ENCODE measurements at places on chromosomes 7 and 10.

DNA sequence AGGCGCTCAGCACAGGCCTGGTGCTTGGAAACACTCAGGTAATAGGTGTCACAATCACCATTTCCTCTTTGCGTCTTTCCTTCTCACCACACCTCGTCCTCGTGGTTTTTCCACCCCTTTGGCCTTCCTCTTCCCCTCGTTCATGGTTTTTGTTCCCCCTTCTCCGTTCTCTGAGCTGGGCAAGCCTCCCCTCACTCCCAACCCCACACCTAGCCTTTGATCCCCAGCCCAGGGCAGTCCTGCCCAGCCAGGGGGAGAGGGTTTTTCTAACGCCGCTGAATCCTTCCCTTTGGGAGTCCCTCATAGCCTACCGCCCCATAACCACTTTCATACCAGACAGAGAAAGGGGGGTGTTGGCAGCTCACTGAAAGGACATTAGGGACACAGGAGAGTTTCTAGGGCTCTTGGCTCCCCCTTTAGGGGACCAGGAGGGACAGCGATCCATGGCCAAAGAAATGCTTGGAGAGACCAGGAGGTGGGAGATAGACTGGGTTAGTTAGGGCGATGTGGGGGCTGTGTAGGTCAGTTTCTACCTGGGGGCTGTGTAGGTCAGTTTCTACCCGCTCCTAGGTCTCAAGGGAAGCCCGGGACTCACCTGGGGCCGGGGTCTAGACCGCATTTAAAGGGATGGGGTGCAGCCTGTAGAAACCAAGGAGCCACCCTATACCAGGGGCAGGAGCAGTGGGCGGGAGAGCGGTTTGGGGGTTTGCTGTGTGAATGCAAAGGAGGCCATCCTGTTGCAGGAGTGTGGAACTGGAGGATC lies 1.4 kb downstream of the EPHB4 start:
- no peak for DNase-seq

DNA sequence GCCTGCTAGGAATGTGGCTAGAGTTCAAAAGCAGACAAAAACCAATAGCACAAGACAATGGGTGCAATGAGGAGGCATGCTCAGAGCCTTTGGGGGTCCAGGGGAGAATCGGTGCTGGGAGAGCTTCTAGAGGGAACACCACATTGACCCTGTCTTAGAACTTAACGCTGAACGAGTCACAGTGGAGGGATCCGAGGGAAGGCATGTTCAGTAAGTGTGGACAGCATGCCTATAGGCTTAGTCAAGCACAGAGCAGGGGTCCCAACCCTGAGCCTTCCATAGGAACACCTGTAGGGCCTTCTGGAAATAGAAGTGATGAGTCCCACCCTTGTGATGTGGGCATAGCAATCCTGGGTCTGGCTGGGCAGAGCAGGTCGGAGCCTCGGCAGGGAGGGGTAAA lies 148.7 kb downstream of the PKD1L1 start:
- DNase-seq: no peak

- DNase-seq: no peak
Observed at GRCh38 chr7:127792528-127793342, 140.7 kb downstream of the SND1 start.

GRCh38 chr10:129459762-129460539 lies 7.1 kb upstream of the MGMT start:
- DNase-seq: no peak

DNA sequence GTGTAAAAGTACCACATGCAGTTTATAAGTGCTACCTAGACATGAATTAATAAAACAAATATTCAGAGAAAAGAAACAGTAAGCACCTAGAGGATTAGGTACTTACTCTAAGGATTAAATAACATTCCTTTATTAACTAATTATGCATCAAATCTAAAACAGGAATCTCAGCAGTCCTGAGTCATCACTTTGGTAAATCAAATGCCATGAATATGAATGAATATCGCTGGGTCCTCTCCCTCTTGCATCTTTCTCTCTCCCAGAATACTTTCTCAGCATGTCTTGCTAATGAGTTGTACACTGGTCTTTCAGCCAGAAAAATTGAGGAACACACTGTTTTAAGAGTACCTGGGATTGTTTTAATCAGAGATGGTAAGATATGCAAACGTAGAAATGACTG lies 225.5 kb upstream of the NFE2L3 start:
- no peak for DNase-seq

GRCh38 chr10:49183596-49184542 lies 4.3 kb downstream of the TMEM273 start:
- DNase-seq: no peak

DNA sequence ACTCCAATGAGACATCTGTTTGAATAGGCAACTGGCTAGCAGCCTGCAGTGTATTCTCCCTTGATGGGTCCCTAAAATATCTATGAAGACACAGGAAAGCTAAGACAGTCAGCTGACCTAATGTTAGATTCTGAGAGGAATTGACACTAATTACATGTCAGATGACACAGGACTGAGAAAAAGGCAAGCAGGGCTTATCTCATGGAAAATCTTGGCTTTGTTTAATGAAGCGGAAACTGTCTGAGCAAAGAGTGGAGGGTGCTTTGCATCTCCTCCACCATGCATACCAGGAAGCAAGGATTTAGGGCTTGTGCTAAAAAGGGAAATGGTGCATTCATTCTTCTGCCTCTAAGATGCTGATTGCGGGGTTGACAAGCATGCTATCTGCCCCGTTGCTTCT lies 135.5 kb upstream of the GLI3 start:
- DNase-seq: no peak

DNA sequence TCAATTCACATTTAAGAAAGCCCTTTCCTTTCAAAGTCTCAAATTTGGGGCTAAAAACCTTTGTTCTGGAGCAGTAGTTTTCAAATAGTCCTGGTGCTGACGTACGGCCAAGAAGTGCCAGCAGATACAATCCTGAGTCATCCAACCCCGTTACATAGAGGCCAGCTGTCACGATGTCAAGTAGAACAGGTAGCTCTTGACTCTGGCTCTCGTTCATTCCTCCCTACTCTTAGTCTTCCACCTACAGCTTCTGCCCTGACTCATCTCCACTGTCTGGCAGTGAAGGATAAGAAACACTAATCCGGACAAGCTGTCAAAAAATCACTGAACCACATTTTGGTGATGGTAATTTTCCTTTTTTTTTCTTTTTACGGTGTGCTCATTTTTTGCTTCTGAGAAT lies 132.4 kb upstream of the PTN start:
- no peak for DNase-seq

GRCh38 chr10:68604441-68604840 lies 44.3 kb downstream of the TET1 start:
- no peak for DNase-seq

GRCh38 chr10:126569513-126570244 lies 100.8 kb downstream of the C10orf90 start:
- no peak for DNase-seq
